ENCODE measurements at places on chromosomes 2 and 18. TPM values are rescaled to one million over a fixed set of nuclear protein-coding genes. Genes with fewer than 3 reads are reported as not detected.

Gene APCDD1
- not detected for total RNA-seq

Gene SMPD4
- 83.9 TPM for total RNA-seq

Gene REG1B
- not detected for total RNA-seq

DNA sequence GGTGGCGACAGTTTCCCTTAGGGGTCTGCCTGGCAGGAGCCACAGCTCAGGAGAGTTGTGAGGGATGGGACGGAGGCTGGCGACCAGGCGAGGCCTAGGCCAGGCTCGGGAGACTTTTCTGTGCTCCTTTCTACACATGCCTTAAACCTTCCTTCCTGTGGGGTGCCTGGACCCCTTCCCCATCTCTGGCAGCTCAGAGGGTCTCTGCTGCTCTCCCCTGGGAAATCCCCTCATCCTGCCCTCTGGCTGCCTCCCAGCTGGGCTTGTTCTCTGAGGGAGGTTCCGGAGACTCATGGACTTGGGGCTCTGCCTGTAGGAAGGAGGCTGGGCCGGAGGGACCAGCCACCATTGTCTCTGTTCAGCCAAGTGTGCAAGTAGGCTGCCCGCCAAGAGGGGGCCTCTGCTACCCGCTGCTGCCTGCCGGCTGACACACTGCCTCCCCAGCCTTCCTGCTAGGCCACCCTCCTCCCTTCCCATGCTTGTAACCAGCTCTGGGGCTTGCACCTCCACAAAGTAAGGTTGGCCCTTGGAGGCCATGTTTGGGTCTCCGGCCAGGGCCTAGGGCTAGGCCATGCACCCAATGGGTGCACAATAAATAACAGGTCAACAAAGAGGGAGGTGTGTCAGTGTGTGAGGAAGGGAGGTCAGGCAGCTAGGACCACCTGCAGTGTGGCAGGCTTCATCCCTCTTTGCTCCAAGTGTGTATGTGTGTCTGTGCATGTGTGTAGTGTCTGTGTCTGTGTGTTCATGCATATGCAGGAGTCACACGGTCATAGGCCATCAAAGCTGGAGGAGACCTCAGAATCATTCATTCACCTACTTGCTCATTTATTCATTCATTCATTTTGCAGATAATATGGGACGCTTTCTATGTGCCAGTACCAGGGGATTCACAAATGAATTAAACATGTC lies 28.8 kb downstream of the PSD4 start:
- no peak for DNase-seq

- DNase-seq, result no peak
Observed at GRCh38 chr2:69668598-69668997, 25.1 kb upstream of the AAK1 start.

- DNase-seq, result no peak
Observed at GRCh38 chr18:9637036-9637767, 22.8 kb upstream of the PPP4R1 start.

- DNase-seq, result no peak
Observed at GRCh38 chr18:75072672-75073371, 136.1 kb downstream of the PTGR3 start.

GRCh38 chr2:112639936-112640335 lies 5.8 kb upstream of the SLC20A1 start:
- no peak for DNase-seq

DNA sequence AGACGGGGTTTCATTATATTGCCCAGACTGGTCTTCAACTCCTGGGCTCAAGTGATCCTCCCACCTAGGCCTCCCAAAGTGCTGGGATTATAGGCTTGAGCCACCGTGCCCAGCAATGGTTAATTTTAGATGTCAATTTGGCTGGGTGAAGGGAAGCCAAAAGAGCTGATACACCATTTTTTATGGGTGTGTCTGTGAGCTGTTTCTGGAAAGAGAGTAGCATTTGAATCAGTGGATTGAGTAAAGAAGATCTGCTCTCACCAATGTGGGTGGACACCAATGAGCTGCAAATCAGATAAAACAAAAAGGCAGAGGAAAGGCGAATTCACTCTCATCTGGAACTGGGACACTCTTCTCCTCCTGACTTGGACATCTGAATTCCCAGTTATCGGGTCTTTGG lies 16.1 kb upstream of the TAF4B start:
- DNase-seq, result no peak

DNA sequence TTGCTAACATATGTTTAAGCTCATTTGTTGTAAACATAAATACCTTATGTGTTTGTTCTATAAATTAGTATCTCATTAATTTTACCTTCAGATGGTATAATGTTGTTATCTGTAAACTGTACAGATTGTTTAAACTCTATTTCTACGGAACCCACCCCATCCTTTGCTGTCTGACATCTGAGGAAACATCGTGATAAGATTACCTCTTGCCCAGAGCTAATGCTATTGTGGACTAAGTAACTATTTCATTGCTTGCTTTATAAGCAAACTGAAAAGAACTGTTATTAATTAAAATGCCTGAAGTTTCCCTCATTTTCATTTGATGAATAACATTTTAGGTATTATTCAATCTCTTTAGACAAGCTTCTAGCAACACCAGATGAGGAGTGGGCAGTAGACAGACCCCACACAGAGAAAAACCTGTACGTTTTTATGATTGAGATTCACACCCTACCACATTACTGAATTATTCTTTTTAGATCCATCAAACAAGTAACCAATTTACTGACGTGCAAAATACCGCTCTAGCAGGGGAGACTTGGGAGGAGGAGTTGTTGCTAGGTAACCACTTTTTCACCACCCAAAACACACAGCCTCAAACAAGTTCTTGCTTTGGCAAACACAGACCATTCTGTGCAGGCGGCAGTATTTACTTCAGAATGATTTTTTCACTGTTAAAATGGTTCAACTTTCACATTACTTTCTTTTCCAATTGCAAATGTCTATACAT lies 1.9 kb upstream of the SYT4 start:
- no peak for DNase-seq
